ENCODE measurements at places on chromosomes 16 and 17.

GRCh38 chr17:55286681-55287589 lies 22.2 kb downstream of the HLF start:
- DNase-seq, result no peak

DNA sequence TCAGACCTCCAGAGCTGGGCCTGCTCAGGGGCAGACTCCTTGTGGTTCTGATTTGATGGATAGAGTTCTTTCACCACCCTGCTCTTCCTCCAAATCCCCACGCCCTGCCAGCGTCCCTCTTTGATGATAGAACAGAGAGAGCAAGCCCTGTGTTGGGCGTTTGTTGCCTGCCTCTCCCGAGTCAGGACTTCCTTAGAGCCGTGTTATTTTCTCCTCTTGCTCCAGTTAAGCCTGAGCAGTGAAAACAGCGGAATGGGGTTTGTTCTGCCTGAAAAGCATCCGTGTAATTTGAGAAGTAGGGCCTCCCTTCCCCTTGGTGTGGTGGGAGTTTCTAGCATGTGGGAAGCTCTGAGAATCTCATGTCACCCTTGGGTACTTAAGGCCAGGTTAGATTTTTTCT lies 22.1 kb downstream of the TMEM94 start:
- DNase-seq, result no peak

GRCh38 chr16:12801511-12802042 lies 2.1 kb downstream of the CPPED1 start:
- no peak for DNase-seq

GRCh38 chr16:46972429-46973206 lies 856 bp downstream of the DNAJA2 start:
- DNase-seq, result no peak

DNA sequence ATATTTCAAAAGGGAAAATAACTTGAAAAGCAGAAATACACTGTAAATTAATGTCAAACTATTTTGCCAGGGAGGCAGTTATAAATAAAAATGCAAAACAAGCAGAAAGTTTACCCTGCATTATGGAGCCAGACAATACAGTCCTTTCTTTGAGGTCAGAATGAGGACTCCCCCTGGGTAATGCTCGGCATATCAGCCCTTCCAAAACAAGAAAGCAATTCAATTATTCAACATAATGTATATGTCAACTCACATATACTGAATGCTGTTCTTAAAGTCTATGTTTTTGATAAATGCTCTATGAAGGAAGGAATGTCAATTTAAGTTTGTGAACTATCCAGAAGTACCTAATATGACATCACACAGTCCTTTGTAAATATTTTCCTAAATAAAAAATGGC lies 72.4 kb downstream of the TTC19 start:
- no peak for DNase-seq
